Lower leg skin (tissue), 4 donors: ENCODE measurements at places on chromosomes 3 and 15. TPM values are rescaled to one million over a fixed set of nuclear protein-coding genes. Genes with fewer than 3 reads are reported as not detected.

The TMEM42 gene
- 13.5 TPM for total RNA-seq

The KLF13 gene
- total RNA-seq, result 151 TPM

The SLC2A2 gene
- not detected for total RNA-seq

The ZKSCAN7 gene
- total RNA-seq, result 0.53 TPM

The IL17RB gene
- 0.63 TPM for total RNA-seq

The PCCB gene
- 12.6 TPM for total RNA-seq

The CASR gene
- not detected for total RNA-seq

The OTOL1 gene
- not detected for total RNA-seq

The LRRC34 gene
- total RNA-seq, result 1.8 TPM

The ADGRG7 gene
- total RNA-seq, result not detected

The VEPH1 gene
- total RNA-seq, result 4.7 TPM

The CYP1A1 gene
- total RNA-seq, result 6.8 TPM

The TM6SF1 gene
- 2.0 TPM for total RNA-seq

The EFCAB12 gene
- not detected for total RNA-seq

The CCR1 gene
- 1.0 TPM for total RNA-seq

The THSD4 gene
- 38.9 TPM for total RNA-seq

The ZNF35 gene
- total RNA-seq, result 4.1 TPM

The MYD88 gene
- total RNA-seq, result 23.6 TPM

The SPTBN5 gene
- total RNA-seq, result 2.5 TPM

The NUP210 gene
- total RNA-seq, result 3.6 TPM

The ROBO2 gene
- total RNA-seq, result 2.0 TPM

The CHRD gene
- 3.3 TPM for total RNA-seq

The NR1I2 gene
- not detected for total RNA-seq

The CCDC66 gene
- 15.1 TPM for total RNA-seq
